ENCODE measurements at places on chromosomes 4 and X. TPM values are rescaled to one million over a fixed set of nuclear protein-coding genes. Genes with fewer than 3 reads are reported as not detected.

CXCL3 gene
- total RNA-seq: 1.5 TPM

MAGED4B gene
- total RNA-seq: 5.4 TPM

SLC6A14 gene
- total RNA-seq: not detected

TMLHE gene
- 6.6 TPM for total RNA-seq

COX7B2 gene
- not detected for total RNA-seq

MAGEA12 gene
- not detected for total RNA-seq

PPARGC1A gene
- total RNA-seq: not detected

CENPE gene
- total RNA-seq: 4.3 TPM

UCHL1 gene
- not detected for total RNA-seq

PWWP3B gene
- not detected for total RNA-seq

OTC gene
- total RNA-seq: not detected

USP51 gene
- 1.8 TPM for total RNA-seq

POU3F4 gene
- total RNA-seq: not detected

MAGEB2 gene
- total RNA-seq: not detected

DNA sequence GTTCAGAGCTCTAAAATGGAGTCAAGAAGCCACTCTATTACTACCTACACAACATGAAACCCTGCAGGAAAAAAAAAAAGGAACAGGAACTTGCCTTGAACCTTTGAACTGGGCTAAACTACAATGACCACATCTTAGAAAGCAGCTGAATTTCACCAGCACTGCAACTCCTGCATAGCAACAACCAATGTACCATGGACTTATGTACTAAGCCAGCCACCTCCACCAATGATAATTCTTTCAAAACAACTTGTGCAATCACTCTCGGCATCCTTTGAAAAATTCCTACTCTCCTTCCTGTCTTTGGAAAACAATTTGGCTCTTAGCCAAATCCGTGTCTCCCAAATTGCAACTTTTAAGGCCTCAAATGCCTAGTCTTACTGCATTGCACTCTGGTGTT lies 26.8 kb upstream of the FMR1 start:
- H3K36me3 ChIP-seq: no peaks in the 10 kb centered on the region
- H3K4me3 ChIP-seq: no peak overlapping the region
- no peak overlapping the region for H3K27ac ChIP-seq
- H3K4me1 ChIP-seq: peaks cover 3% of the 10 kb centered on the region
- no peak for DNase-seq
- no peaks in the 10 kb centered on the region for H3K27me3 ChIP-seq

GRCh38 chr4:161647757-161648156 lies 516.0 kb downstream of the FSTL5 start:
- H3K27me3 ChIP-seq: no peaks in the 10 kb centered on the region
- H3K4me1 ChIP-seq: no peaks in the 10 kb centered on the region
- no peak overlapping the region for H3K27ac ChIP-seq
- no peak for DNase-seq
- no peak overlapping the region for H3K4me3 ChIP-seq

DNA sequence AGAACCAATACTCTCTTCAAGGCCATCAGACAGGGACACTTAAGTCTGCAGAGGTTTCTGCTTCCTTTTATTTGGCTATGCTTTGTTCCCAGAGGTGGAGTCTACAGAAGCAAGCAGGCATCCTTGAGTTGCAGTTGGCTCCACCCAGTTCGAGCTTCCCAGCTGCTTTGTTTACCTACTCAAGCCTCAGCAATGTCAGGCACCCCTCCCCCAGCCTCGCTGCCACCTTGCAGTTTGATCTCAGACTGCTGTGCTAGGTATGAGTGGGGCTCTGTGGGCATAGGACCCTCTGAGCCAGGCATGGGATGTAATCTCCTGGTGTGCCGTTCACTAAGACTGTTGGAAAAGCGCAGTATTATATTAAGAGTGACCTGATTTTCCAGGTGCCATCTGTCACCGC lies 12.6 kb upstream of the UGT2B15 start:
- DNase-seq: no peak
- no peaks in the 10 kb centered on the region for H3K27me3 ChIP-seq
- H3K27ac ChIP-seq: no peak overlapping the region
- H3K4me1 ChIP-seq: no peaks in the 10 kb centered on the region
- no peaks in the 10 kb centered on the region for H3K36me3 ChIP-seq
- H3K4me3 ChIP-seq: no peak overlapping the region

DNA sequence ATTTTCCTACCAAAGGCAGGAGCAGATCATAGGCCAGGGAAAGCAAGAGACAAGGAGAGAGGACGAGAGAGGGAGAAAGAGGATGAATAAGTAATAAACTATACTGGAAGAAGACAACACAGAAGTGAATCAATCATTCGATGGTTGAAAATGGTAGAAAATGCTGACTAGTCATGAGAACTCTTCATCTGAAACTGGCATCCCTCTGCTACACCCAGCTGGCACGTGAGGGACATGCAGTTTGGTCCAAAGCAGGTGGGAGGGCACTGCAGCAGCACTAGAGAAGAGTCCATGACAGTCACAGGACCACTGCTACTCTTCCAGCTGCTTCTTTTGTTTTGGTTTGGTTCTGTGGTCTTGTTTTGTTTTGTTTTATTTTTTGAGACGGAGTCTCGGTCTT lies 74.1 kb downstream of the AFAP1 start:
- H3K27me3 ChIP-seq: no peaks in the 10 kb centered on the region
- H3K4me1 ChIP-seq: peaks cover 20% of the 10 kb centered on the region
- H3K4me3 ChIP-seq: no peak overlapping the region
- H3K36me3 ChIP-seq: no peaks in the 10 kb centered on the region

DNA sequence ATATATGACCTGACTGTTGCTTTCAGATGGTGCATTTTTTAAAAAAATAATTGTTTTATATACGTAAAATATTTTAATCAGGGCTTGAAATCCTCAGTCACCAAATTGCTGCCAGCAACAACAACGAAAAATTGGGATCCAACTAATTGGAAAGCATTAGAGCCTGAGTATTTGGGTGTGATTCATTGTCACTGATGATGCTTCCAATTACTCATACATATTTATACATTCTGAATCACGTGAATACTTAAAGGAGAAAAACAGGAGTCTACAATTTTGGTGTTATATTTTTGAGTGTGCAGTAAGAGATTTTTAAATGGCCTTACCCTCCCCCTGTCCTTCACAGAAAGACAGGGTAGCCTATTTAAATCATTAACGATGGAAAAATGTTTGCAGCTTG lies 765.6 kb upstream of the TENM3 start:
- no peak overlapping the region for H3K27ac ChIP-seq
- no peaks in the 10 kb centered on the region for H3K36me3 ChIP-seq
- H3K4me1 ChIP-seq: no peaks in the 10 kb centered on the region
- H3K27me3 ChIP-seq: no peaks in the 10 kb centered on the region
- no peak for DNase-seq
- H3K4me3 ChIP-seq: no peak overlapping the region

DNA sequence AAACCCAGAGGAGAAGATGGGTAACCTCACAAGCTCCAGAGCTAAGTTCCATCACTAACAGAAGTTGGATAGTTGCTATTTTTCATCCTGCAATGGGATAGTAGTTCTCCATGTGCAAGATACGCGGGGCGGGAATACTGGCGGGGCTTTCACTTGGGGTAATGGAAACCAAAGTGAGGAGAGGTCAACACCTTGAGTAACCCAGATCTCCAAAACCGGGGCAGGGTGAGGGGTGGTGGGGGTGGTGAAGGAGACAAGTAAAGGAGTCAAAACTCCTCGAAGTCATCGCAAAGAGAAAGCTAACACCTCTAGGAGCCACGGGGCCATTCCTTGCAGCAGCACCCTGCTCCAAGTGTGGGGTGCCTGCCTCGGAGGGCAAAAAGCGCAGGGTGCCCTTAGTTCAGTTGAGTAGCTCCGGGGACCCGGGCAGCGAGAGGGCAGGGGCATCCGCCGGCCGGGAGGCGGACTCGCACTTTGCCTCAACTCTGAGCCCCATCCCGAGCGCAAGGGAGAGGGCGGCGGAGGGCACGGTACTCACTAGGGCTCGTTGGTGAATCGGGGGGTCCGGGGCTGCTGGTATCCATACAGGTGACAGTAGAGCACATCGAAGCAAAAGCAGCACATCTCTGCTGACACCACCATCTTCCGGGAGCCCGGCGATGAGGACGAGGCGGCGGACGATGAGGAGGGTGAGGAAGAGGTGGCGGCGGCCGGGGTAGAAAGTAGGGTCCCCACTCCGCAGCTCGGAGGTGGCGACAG lies 645 bp downstream of the AMMECR1 start:
- H3K36me3 ChIP-seq: no peaks in the 10 kb centered on the region
- H3K27me3 ChIP-seq: no peaks in the 10 kb centered on the region

DNA sequence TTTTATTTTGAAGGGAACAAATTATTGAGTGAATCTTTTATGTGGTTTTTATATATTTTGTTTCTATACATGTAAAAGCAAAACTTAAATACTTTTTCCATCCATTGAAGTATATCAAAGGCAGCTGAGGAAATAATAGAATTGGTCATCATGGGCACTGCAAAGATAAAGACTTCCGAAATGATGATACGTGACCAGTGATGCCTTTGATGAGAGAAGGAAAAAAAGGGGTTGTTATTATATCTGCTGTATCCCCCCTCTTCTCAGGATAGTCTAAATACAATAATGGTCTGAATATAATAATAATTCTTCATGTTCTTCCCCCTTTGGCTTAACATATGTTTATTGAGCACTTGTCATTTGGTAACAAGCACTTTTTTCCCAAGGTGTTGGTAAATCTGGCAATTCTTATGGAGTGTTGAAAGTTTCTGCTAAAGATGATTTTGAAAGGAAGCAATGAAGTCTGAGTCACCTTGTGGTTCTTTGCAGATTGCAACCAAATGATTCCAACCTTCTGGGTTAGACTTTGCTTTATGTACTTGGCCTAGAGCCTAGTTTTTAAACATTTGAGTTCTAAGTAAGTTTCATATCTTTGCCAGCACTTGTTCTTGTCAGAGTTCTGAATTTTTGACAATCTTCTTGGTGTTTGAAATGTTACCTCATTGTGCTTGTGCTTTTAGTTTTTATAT lies 60.8 kb downstream of the USP9X start:
- peaks cover 2% of the 10 kb centered on the region for H3K4me1 ChIP-seq
- no peak overlapping the region for H3K4me3 ChIP-seq
- no peak for DNase-seq
- no peaks in the 10 kb centered on the region for H3K27me3 ChIP-seq
- no peak overlapping the region for H3K27ac ChIP-seq
- H3K36me3 ChIP-seq: no peaks in the 10 kb centered on the region

GRCh38 chrX:104108955-104109354 lies 3.4 kb upstream of the ZCCHC18 start:
- H3K4me1 ChIP-seq: peaks cover 29% of the 10 kb centered on the region
- no peak overlapping the region for H3K4me3 ChIP-seq
- no peaks in the 10 kb centered on the region for H3K27me3 ChIP-seq
- H3K27ac ChIP-seq: peak overlapping the region; percentile 87

GRCh38 chr4:142160509-142160908 lies 524.1 kb downstream of the IL15 start:
- peaks cover 21% of the 10 kb centered on the region for H3K36me3 ChIP-seq
- no peak for DNase-seq
- peaks cover 26% of the 10 kb centered on the region for H3K4me1 ChIP-seq
- no peaks in the 10 kb centered on the region for H3K27me3 ChIP-seq
- no peak overlapping the region for H3K4me3 ChIP-seq
- H3K27ac ChIP-seq: peak overlapping the region; percentile 34

- H3K4me3 ChIP-seq: no peak overlapping the region
- no peak for DNase-seq
- H3K27me3 ChIP-seq: peaks cover 26% of the 10 kb centered on the region
- no peak overlapping the region for H3K27ac ChIP-seq
Measured at GRCh38 chr4:128462103-128462783, 174.6 kb upstream of the PGRMC2 start.

- no peaks in the 10 kb centered on the region for H3K27me3 ChIP-seq
- no peaks in the 10 kb centered on the region for H3K36me3 ChIP-seq
- DNase-seq: no peak
- H3K4me1 ChIP-seq: no peaks in the 10 kb centered on the region
- no peak overlapping the region for H3K27ac ChIP-seq
- H3K4me3 ChIP-seq: no peak overlapping the region
Measured at GRCh38 chr4:85776096-85776495, 301.1 kb downstream of the ARHGAP24 start.

DNA sequence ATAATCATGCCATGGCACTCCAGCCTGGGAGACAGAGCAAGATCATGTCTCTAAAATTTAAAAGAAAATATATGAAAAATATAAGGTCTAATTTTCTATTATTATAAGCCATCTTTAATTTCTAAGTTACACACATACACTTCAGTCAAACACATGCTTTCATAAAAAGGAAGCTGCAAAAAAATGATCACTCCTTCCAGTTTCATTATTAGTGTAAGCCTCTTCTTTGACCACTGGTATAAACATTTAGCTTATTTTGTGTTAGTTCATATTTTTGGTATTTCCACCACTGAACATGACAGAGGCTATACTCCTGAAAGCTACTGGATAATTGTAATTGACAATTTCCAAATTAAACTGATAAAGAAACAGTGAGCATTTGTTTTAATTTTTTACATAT lies 163.3 kb upstream of the USP38 start:
- no peaks in the 10 kb centered on the region for H3K36me3 ChIP-seq
- no peak overlapping the region for H3K27ac ChIP-seq
- peaks cover 24% of the 10 kb centered on the region for H3K27me3 ChIP-seq
- H3K4me1 ChIP-seq: no peaks in the 10 kb centered on the region
- no peak for DNase-seq
- no peak overlapping the region for H3K4me3 ChIP-seq

DNA sequence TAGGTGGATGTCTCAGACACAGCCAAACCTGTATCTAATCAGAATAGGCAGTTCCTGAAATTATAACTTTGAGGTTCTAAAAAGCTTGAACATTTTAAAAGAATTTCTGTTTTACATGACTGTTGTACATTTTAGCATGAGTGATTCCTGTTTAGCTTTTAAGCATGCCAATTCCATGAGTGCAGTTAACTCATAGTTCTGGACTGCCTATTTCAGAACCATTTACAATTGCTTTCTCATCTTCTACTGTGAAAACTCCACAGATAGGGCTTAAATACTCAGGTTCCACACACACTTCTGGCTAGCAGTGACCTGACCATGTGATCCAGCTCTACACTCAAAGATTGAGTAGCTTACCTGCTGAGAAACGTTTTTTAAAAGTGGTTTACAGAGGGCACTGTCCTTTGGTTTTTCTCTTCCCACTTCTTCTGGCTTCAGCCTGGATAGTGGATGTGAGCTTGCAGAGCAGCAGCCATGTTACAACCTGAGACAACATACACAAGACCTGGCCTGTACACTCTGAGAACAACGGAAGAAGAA lies 280.8 kb downstream of the ANKRD50 start:
- no peaks in the 10 kb centered on the region for H3K27me3 ChIP-seq
- H3K27ac ChIP-seq: no peak overlapping the region
- no peaks in the 10 kb centered on the region for H3K36me3 ChIP-seq
- no peaks in the 10 kb centered on the region for H3K4me1 ChIP-seq
- no peak for DNase-seq

DNA sequence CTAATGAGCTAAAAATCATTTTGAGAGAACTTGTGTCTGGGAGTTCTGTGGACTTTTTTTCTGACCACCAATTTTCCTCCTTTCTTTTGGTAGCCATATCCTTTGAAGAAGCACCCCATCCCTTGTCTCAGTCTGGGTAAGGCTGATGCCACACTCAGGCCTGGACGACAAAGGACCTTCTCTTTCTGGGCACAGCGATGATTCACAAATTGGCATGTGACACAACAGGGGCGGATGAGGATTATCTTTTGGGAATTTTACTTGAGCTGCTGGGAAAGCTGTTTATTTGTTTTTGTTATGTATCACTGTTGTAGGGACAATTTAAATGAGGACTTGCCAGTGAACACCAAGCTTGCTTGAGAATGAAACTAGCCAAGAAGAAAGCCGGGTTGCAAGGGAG lies 233.4 kb upstream of the HAND2 start:
- H3K27ac ChIP-seq: no peak overlapping the region
- no peak overlapping the region for H3K4me3 ChIP-seq
- no peaks in the 10 kb centered on the region for H3K36me3 ChIP-seq
- H3K27me3 ChIP-seq: no peaks in the 10 kb centered on the region
- DNase-seq: no peak

GRCh38 chrX:74680836-74681235 lies 66.4 kb upstream of the RLIM start:
- H3K4me3 ChIP-seq: no peak overlapping the region
- H3K36me3 ChIP-seq: no peaks in the 10 kb centered on the region
- H3K27ac ChIP-seq: no peak overlapping the region
- H3K27me3 ChIP-seq: no peaks in the 10 kb centered on the region
- no peaks in the 10 kb centered on the region for H3K4me1 ChIP-seq

All from T-helper 17 cell (primary cell).